ENCODE measurements at places on chromosomes 11 and 22. TPM values are rescaled to one million over a fixed set of nuclear protein-coding genes. Genes with fewer than 3 reads are reported as not detected.

GRCh38 chr11:70656252-70656651, 257.9 kb downstream of the CTTN start:
- DNase-seq, result no peak

DNA sequence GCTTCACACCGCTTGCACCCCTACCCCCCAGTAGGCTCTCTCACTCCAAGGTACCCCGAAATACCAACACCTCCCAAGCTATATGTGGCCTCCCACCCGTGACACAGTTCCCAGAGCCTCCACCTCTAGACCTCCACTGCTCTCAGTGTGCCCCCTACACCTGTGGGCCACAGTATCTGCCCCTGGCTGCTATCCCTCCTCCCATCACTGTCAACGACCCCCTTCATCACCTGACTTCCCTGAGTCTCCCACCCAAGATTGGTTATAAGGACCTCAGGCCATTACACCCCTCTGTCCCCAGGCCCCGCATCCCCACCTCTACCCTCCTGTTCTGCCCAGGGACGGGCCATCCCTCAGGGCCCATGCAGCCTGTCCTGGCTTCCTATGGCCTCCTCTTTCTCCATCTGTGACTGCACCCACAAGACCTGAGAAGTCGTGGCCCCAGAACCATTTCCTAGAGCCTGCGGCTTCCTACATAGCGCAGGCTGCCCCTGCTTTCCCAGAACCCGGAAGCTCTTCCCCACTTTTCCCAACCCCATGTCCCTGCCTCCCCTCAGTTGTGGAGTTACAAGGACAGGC, 734 bp downstream of the ACR start:
- DNase-seq, result no peak

- DNase-seq, result no peak
These were observed 58.8 kb downstream of the SPECC1L start for GRCh38 chr22:24329453-24329852.

Gene KRTAP5-11
- not detected for total RNA-seq

Gene EXPH5
- total RNA-seq, result 1.0 TPM

Gene SCGB1D2
- not detected for total RNA-seq

GRCh38 chr11:45660729-45661438, 4.5 kb downstream of the CHST1 start:
- no peak for DNase-seq

DNA sequence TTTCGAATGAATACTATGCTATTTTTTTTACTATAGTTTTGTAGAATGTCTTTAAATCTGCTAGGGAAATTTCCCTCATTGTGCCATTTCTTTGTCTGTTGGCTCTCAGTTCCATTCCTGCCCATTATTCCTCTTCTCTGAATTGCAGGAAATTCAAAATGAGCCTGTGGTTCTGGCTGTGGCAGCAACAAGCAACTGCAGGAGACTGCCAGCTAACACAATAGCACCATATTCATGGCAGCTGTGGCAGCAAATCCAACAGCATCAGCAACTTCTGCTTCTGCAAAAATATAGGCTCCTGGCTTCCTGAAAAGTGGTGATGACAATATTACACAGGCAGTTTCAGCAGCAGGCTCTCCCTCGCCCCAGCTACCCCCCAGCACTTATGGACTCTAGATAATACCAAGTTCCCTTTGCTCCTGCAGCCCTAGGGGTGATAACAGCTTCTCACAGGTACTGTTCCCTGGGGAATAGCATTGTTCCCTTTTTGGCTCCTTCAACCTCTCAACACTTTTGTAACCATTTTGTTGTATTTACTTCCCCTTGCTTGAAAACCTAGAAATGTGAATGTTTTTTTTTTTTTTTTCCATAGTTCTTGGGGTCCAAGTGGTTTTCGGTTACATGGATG, 9.3 kb downstream of the PATE4 start:
- DNase-seq, result no peak
